ENCODE measurements at places on chromosomes 3 and 15.

DNA sequence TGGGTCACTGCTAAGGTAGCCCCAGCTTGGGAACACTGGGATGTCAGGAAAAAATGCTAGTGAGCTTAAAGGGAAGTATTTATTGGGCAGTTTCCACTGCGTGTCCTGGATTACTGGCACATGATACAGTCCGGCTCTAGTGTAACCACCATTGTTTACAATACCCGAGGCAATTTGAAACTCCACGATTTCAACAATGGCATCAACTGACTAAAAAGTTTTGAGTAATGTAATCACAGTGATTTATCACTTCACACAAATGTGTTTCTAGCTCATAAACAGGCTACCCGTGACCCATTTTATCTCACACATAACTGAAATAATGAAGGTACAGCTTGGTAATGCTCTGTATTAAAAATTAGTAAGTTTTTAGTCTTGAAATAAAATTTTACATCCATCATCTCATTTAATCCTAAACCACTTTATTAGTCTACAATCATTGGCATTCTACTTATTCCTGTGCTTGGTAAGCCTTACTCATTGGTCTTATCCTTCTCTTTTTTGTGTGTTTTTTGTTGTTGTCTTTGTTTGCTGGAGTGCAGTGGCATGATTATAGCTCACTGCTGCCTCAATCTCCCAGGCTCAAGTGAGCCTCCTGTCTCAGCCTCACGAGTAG lies 7.6 kb downstream of the ZMAT3 start:
- DNase-seq, result no peak

GRCh38 chr3:39150148-39150802 lies 3.1 kb downstream of the CSRNP1 start:
- DNase-seq, result no peak

GRCh38 chr3:39260957-39261356 lies 18.9 kb downstream of the CX3CR1 start:
- peak; percentile 79 for DNase-seq

DNA sequence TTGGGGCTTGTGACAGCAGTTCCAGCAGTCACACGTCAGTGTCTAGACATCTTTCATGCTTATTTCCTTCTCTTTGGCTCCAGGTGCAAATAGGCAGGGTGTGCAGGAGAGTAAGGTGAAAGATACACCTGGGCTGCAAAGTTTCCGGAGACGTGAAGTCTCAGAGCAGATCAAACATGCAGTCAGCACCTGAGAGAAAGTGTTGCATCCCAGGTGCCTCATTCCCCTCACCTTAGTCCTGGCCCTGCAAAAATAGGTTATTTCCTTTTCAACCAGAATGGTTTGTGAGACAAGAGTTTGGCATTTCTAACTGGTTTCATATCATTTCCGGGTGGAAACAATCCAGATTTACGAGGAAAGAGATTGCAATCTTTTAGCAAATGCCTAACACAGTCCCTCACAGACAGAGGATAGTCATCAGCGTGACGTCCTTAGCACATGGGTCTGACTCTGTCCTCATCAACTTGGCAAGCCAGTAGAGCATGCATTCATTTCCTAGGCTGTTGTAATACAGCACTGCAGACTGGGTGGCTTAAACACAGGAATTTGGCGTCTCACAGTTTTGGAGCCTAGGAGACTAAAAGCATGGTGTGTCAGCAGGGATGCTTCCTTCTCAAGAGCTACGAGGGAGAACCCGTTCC lies 58.2 kb upstream of the ARRDC4 start:
- peak; percentile 40 for DNase-seq

- DNase-seq, result no peak
Observed at GRCh38 chr15:101328001-101328400, 33.0 kb upstream of the SNRPA1 start.

GRCh38 chr15:49288391-49288790 lies 118.3 kb downstream of the GALK2 start:
- no peak for DNase-seq

DNA sequence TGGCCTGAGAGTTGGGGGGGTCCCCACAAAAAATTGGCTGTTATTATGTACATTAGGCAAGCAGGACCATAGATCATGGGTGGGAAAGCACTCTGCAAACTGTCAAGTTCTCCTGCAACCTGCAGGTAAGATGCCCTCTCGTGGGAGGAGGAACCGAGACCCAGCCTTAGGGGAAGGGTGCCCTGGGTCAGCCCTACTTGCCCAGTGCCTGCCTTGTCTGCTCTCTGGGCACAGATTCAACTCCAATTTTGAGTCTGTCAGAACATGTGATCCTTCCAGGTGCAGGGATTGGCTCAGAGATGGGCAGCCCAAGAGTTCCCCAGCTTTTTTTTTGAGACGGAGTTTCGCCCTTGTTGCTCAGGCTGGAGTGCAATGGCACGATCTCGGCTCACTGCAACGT lies 99.2 kb downstream of the PLXNA1 start:
- no peak for DNase-seq

DNA sequence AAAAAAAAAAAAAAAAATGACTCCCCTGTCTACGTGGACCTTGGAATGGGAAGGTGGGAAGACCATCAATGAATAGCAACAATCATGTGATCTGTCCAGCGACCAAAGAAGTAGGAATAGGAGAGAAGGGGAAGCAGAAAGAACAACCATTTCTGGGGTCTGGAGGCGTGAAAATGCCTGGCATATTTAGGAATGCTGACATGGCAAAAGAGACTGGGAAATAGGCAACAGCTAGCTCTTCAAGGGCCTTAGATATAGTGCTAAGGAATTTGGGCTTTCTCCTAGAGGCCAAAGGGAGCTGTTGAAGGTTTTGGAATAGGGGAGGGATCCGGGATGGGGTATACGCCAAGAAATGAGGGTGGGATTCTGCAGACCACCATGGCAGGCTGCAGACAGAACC lies 5.9 kb downstream of the SLC22A13 start:
- DNase-seq, result no peak

DNA sequence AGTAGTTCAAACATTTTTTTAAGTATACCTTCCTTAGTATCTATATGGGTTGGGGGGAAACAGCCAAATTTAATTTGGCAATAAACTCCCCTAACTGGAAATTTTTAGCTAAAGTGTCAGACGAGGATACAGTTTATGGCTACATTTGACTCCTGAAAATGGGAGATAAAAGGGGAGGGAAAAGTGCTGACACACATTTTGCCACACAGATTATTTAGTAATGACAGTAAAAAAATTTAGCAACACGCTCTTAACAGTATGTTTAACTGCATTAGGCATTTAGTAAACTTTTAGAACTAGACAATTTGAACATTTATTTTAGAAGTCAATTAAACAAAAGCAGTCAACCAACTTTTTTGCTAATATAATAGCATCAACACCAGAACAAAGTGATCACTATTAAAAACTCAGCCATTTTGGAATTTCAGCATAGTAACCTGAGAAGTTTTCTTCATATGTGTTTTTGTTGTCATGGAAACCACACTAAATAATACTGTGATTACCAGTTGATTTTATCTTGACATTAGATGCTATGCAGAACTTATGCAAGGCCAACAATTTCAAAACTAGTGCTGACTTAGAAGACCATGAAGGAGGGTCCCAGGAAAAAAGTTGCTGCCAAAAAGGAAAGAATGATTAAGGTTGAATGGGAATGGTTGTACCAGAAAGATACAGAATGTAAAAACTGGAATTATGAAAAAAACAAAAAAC lies 47.0 kb upstream of the TFG start:
- no peak for DNase-seq

DNA sequence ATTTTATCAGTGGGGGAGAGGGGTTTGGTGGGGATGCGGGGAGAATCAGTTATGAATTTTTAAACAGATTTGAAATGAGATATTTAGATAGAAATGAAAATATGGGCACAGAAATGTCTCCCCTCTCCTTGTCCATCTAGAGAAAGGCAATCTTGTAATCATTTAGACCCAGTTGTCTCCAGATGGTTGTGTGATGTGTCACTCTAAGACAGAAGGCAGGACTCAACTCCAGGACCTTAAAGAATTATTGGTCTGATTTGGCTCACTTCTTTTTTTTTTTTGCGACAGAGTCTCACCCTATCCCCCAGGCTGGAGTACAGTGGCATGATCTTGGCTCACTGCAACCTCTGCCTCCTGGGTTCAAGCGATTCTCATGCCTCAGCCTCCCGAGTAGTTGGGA lies 77.2 kb downstream of the EOMES start:
- no peak for DNase-seq

- DNase-seq, result no peak
Observed at GRCh38 chr15:68679161-68679560, 100.4 kb downstream of the CORO2B start.

- DNase-seq, result peak; percentile 59
Observed at GRCh38 chr3:150411546-150411945, 3.4 kb downstream of the TSC22D2 start.

DNA sequence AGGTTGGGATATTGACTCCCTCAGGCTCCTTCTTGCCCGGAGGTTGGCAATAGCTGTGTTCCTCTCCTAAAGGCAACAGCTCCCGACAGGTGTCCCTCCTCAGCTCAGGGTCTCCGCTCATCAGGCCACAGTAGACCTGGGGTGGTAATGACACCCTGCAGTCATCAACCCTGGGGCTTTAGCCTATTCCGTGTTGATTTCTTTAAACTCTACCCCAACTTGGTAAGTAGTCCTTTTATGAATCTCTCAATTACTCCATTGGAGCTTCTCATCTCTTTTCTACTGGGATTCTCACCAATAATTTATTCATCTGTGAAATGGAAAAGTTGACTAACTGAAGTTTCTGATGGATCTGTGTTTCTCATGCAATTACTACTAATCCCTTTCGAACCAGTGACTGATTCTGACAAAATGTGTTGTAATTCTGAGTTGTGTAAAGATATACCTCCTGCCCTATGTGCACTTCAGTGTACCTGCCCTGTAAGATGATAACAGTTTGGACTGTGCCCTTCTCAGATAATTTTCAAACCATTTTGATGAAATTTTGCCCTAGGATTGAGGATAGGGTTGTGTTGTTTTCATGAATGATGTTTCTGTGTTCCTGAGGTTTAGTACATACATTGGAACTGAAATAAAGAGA lies 89.7 kb downstream of the RPL39L start:
- DNase-seq, result no peak

DNA sequence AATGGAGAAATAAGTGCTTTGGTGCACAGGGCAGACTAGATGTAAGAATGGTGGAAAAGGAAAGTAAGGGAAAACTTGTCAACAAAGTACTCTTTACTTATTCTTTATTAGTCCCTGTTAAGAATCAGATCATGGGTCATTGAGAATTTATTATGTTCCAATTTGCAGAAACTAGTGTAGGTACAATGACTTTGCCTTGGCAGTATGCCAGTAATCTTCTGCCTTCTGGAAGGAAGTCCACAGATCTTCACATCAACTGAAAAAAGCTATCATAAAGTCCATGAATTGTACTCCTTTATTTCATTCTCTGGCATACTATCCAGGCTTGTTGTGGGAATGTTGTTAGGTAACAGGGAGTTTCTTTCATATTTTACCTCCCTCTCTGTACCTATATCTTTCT lies 88.2 kb upstream of the FLNB start:
- DNase-seq, result no peak

GRCh38 chr3:197584733-197585132 lies 29.0 kb upstream of the BDH1 start:
- DNase-seq, result no peak

GRCh38 chr3:76941376-76941775 lies 98.5 kb upstream of the ROBO2 start:
- DNase-seq, result no peak

- no peak for DNase-seq
Observed at GRCh38 chr3:127639173-127640041, 10.4 kb downstream of the PODXL2 start.

- no peak for DNase-seq
Observed at GRCh38 chr3:192169332-192169915, 557.9 kb downstream of the FGF12 start.

GRCh38 chr15:95880031-95880570 lies 450.4 kb upstream of the NR2F2 start:
- DNase-seq, result no peak

DNA sequence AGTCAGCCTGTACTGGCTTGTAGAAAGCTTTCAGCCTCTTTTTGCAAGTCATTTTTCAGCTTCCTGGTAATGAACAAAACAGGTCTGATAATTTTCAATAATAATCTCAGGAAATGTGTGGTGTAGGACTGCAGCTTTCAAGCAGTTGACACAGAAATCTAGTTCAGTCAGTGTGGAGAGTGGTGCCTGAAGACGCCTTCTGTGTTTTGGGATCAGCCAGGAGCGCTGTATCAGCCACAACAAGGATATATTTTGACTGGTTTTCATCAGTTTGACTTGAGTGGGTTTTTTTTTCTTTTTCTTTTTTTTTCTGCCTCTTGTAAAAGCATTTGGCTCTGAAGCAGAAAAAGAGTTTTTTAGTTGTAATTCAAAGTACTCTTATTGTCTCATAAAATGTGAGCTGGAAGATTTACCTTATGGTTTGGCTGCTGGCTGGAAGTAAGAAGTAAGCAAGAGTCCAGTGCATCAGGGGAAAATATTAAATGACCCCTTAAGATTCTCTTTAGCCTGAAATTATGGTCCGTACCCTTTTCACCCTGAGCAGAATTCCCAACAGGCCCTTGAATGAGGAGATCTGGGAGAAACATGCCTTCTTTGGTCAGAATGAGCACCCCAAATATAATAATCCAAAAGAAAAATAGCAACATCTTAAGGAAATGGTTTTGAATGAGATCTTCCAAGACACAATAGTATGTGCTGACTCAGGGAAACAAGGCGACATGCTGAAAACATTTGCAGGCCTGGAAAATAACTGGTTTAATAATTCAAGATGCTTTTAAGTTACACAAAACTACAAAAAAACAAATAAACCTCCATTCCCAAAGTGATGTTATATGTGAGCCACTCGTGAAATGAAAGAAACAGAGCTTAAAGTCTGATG lies 332.7 kb upstream of the ADAMTS9 start:
- DNase-seq, result no peak

DNA sequence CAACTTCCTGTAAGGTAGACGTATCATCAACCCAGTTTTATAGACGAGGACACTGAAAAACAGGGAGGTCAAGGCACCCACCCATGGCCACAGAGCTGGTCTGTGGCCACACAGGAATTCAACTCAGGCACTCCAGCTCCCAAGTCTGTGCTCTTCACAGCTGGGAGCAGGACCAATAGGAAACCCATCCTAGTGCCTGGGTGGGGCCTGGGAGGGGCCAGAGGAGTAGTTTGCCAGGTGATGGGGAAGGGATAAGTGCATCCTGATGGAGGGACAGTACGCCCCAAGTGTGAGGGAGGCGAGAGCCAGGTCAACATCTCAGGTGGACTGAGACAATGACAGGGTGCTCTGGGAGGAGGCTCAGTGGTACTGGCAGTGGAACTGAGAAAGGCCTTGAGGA lies 22.0 kb downstream of the KIF9 start:
- DNase-seq, result no peak
